A549 treated with Mapracorat at 1 μM for 4 hours (cell line): ENCODE measurements at places on chromosomes 13 and 19. TPM values are rescaled to one million over a fixed set of nuclear protein-coding genes. Genes with fewer than 3 reads are reported as not detected.

The ADGRE3 gene
- total RNA-seq: not detected in 5 replicates

The RYR1 gene
- total RNA-seq: 5.4 to 6.3 TPM (median 6.1 TPM) in 5 replicates

The NCR1 gene
- total RNA-seq: not detected in 5 replicates

The WDFY2 gene
- total RNA-seq: 2.8 to 3.7 TPM (median 3.4 TPM) in 5 replicates

The SLC10A2 gene
- total RNA-seq: not detected in 5 replicates

The ZNF791 gene
- total RNA-seq: 4.1 to 6.0 TPM (median 4.9 TPM) in 5 replicates

The NLRP7 gene
- total RNA-seq: not detected in 5 replicates

The F2RL3 gene
- total RNA-seq: not detected in 5 replicates

The ZNF527 gene
- 2.7 to 3.6 TPM (median 2.9 TPM) in 5 replicates for total RNA-seq

The GPR4 gene
- total RNA-seq: 0.19 to 0.79 TPM (median 0.39 TPM) in 5 replicates
